ENCODE measurements at places on chromosomes 1 and 21.

DNA sequence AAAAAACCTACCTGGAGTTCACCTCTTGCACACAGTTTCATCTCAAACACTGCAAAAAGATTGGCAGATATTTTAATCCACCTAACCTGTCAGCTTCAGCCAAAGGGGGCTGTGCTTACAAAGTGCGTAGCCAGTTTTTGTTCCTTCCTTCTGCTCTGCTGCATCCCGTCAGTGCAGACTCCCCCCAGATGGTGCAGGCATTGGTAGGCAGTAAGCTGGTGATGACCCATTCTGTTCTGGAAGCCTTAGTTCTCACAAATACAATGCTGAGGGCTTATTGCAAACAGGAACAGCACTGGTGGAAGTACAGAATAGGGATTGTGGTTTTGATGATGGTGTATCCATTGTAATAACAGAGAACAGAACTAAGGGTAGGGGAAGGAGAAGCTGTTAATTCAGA is 239.5 kb downstream of the RYR2 start:
- DNase-seq, result no peak

- no peak for DNase-seq
Measured at GRCh38 chr1:1799716-1800115, 21.4 kb upstream of the NADK start.

- peak; percentile 27 for DNase-seq
Measured at GRCh38 chr1:24329331-24329730, 10.2 kb downstream of the GRHL3 start.

DNA sequence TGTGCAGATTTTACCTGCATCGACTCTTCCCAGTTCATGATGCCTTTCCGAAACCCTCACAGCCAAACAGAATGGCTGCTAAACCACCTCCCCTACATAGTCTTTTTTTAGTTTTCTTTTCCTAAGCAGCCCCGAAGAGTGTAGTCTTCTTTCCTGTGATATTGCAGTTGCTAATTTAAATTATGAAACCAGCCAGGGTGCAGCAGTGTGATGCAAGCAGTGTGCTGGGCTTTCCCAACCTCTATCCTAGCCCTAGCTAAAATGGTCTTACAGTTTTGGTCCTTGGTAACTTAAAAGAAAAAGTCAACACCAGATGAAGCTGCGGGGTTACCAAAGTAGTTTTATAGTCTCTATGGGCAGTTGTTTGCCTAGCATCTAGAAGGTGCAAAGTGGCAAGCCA is 82.0 kb upstream of the GCLM start:
- DNase-seq, result no peak

GRCh38 chr21:28687586-28687985 is 305.1 kb downstream of the LTN1 start:
- DNase-seq, result no peak

- DNase-seq, result no peak
Measured at GRCh38 chr1:147292012-147292411, 49.5 kb downstream of the CHD1L start.

- DNase-seq, result no peak
Measured at GRCh38 chr1:235009561-235010306, 118.9 kb downstream of the TOMM20 start.

DNA sequence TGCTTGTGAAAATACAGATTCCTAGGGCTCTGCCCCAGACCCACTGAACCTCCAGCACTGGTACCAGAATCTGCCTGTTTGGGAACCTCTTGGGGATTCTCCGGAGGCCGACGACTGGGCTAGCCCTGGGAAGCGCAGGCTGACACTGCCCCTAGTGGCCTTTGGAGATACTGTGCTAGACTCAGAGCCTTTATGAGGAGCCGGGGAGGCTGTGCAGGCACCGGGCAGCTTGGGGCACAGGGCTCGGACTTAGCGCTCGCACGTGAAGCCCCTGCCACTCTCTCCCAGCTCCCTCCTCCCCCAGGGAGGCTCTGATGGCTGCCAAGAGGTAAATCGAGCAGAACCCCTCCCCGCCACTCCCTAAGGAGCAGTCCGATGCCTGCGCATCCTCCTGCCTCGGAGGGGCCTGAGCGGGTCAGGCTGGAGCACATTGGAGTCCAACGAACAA is 144.6 kb upstream of the TNR start:
- DNase-seq, result peak; percentile 15

DNA sequence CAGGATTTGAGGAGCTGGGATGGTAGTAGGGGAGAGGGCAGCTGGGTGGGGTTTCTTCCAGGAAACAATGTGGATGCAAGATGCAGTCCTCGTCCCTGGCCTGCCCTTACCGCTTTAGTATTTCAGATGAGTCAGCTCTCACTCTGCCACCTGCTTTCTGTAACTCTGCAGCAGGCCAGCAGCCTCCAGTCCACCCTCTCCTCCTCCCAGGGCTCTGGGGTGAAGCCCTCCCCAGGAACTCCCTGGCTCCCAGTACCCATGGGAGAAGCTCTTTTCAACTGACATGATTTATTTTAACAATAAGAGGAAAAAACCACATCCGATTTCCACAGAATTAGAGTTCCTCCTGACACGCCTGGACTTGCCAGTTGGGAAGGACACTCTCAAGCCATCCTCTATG is 39.0 kb upstream of the IL20 start:
- DNase-seq, result no peak

- DNase-seq, result no peak
Measured at GRCh38 chr1:240363315-240363714, 248.6 kb downstream of the GREM2 start.

GRCh38 chr1:93585059-93585966 is 96.3 kb downstream of the BCAR3 start:
- DNase-seq, result no peak

- DNase-seq, result no peak
Measured at GRCh38 chr1:29860056-29860455, 623.7 kb downstream of the PTPRU start.

- DNase-seq, result no peak
Measured at GRCh38 chr1:220906561-220907334, 27.5 kb downstream of the HLX start.

- DNase-seq, result no peak
Measured at GRCh38 chr1:76279101-76279748, 204.7 kb downstream of the ST6GALNAC3 start.
